ENCODE measurements at places on chromosomes 16 and 17.

DNA sequence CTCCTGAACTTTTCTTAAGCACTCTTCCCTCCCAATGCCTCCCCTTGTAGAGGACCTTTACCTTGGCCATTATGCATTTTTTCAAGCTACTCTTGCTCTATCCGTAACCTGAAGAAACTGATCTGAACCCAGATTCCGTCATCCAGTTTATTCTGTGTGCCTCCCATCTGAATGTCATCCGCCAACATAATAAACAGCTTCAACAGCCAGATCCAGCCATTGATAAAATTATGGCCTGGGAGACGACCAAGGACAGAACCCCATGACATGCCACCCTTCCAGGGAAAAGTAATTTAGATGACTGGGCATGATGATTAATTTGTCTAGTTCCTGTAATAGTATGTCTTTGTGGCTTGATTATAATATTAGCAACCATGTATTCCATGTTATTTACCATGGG, 41.9 kb downstream of the KATNIP start:
- no peak for DNase-seq

- peak; percentile 44 for DNase-seq
Observed at GRCh38 chr17:6435051-6435450, at the start of gene AIPL1. TSS of gene AIPL1 (minus strand) at chr17:6435121. CDS start at chr17:6435104, 17 bp downstream.

DNA sequence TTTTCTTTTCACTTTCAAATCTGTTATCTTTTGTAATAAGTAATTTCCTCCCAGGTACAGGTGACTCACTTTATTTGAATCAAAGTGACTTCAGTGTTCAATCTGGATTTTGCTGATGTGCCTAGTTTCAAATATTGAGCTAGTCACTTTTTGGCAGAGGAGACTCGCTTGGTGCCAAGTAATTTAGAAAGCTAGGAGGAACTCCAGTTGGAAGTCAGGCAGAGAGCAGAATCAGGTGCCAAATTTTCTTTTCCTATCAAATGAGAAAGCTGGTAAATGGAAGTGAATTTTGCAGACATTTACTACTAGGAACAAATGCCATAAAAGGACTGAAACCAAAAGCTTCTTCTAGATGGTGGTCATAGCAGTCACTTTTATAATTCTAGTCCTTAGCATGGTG, 656.0 kb upstream of the KIF2B start:
- no peak for DNase-seq

- peak; percentile 22 for DNase-seq
Observed at GRCh38 chr17:50365165-50365564, 7.8 kb downstream of the MRPL27 start.

All from GM23338 (cell line).